Liver (tissue), 10 donors: ENCODE measurements at places on chromosomes 7 and 10. TPM values are rescaled to one million over a fixed set of nuclear protein-coding genes. Genes with fewer than 3 reads are reported as not detected.

Gene ERVW-1
- total RNA-seq = not detected

Gene CHST3
- 1.1 TPM for total RNA-seq

Gene ZMYND11
- 34.3 TPM for total RNA-seq

Gene DKK1
- total RNA-seq = 0.08 TPM

Gene HABP2
- total RNA-seq = 247 TPM

Gene EBLN1
- not detected for total RNA-seq

Gene NKX1-2
- total RNA-seq = not detected

Gene WNT8B
- total RNA-seq = not detected

Gene BBIP1
- total RNA-seq = 11.0 TPM

Gene WNT16
- not detected for total RNA-seq

Gene HUS1
- total RNA-seq = 39.0 TPM

Gene AGAP6
- 9.4 TPM for total RNA-seq

Gene BMPER
- 6.2 TPM for total RNA-seq

Gene LEP
- not detected for total RNA-seq

Gene PCLO
- 1.1 TPM for total RNA-seq

Gene CFAP46
- total RNA-seq = 0.59 TPM

Gene CLCN1
- 0.08 TPM for total RNA-seq

Gene CNPY1
- total RNA-seq = not detected

Gene ADAP1
- 3.2 TPM for total RNA-seq

Gene BTBD16
- total RNA-seq = 1.4 TPM

Gene PNLIP
- not detected for total RNA-seq

Gene PPP1R3C
- 34.6 TPM for total RNA-seq

Gene IDI2
- total RNA-seq = not detected

Gene ANKRD1
- total RNA-seq = not detected

Gene TMEM213
- not detected for total RNA-seq

Gene FAM24B
- 0.84 TPM for total RNA-seq

Gene PHTF2
- 7.3 TPM for total RNA-seq

Gene TAS2R5
- total RNA-seq = 3.6 TPM

Gene PRLHR
- under 0.01 TPM for total RNA-seq

Gene SFRP4
- total RNA-seq = under 0.01 TPM

Gene FRMD4A
- total RNA-seq = 17.1 TPM
